ENCODE measurements at places on chromosomes 2 and 18. TPM values are rescaled to one million over a fixed set of nuclear protein-coding genes. Genes with fewer than 3 reads are reported as not detected.

PLEKHH2 gene
- total RNA-seq = not detected

CYP26B1 gene
- total RNA-seq = not detected

B3GNT7 gene
- 10.1 TPM for total RNA-seq

SLC16A14 gene
- 6.4 TPM for total RNA-seq

SPDYA gene
- 0.58 TPM for total RNA-seq

RAB6C gene
- not detected for total RNA-seq

TM4SF20 gene
- total RNA-seq = not detected

C18orf32 gene
- 26.6 TPM for total RNA-seq

NEUROD1 gene
- not detected for total RNA-seq

RNF149 gene
- 15.6 TPM for total RNA-seq

AQP12A gene
- total RNA-seq = not detected

PRKAG3 gene
- total RNA-seq = not detected

IL1RN gene
- not detected for total RNA-seq

CNTNAP5 gene
- not detected for total RNA-seq

CRYGC gene
- total RNA-seq = not detected

CDH7 gene
- total RNA-seq = not detected

ATP5F1A gene
- total RNA-seq = 584 TPM

PROC gene
- not detected for total RNA-seq

TLX2 gene
- 5.5 TPM for total RNA-seq

BBS5 gene
- 1.8 TPM for total RNA-seq

RNF103 gene
- 11.0 TPM for total RNA-seq

TMEM37 gene
- total RNA-seq = 0.16 TPM

UCN gene
- 2.0 TPM for total RNA-seq

DIPK1C gene
- total RNA-seq = not detected

LAMA1 gene
- total RNA-seq = 0.13 TPM

COL3A1 gene
- total RNA-seq = 0.74 TPM

C1QL2 gene
- not detected for total RNA-seq

REEP1 gene
- 0.11 TPM for total RNA-seq

ACSL3 gene
- total RNA-seq = 70.1 TPM

WDSUB1 gene
- total RNA-seq = 7.0 TPM

ABCB11 gene
- total RNA-seq = not detected

CASP8 gene
- 34.6 TPM for total RNA-seq

NIFK gene
- 92.9 TPM for total RNA-seq

LRRC30 gene
- not detected for total RNA-seq

C2orf66 gene
- not detected for total RNA-seq

TMEM178A gene
- not detected for total RNA-seq

EPB41L3 gene
- total RNA-seq = 0.21 TPM

IL1R1 gene
- 1.1 TPM for total RNA-seq

RPRM gene
- total RNA-seq = not detected

ANKRD30B gene
- not detected for total RNA-seq
